ENCODE measurements at places on chromosomes 6 and 20. TPM values are rescaled to one million over a fixed set of nuclear protein-coding genes. Genes with fewer than 3 reads are reported as not detected.

HFE gene
- 3.3 TPM for total RNA-seq

BYSL gene
- total RNA-seq, result 32.7 TPM

MDFI gene
- total RNA-seq, result 26.8 TPM

ATAT1 gene
- total RNA-seq, result 2.6 TPM

SYCP2L gene
- not detected for total RNA-seq

TSPO2 gene
- not detected for total RNA-seq

TCF21 gene
- not detected for total RNA-seq

CGAS gene
- 4.8 TPM for total RNA-seq

C20orf144 gene
- total RNA-seq, result 0.11 TPM

Data from pulmonary artery endothelial cell (primary cell).